ENCODE measurements at places on chromosomes 7 and 10. TPM values are rescaled to one million over a fixed set of nuclear protein-coding genes. Genes with fewer than 3 reads are reported as not detected.

NAT16 gene
- 0.02 TPM for polyA plus RNA-seq

MMD2 gene
- polyA plus RNA-seq, result not detected

SPDYE11 gene
- polyA plus RNA-seq, result not detected

PRR15 gene
- polyA plus RNA-seq, result 0.11 TPM

GARIN1A gene
- 0.67 TPM for polyA plus RNA-seq

MALRD1 gene
- not detected for polyA plus RNA-seq

GRCh38 chr7:139695588-139695987 is 82.2 kb downstream of the HIPK2 start:
- no peak for DNase-seq

- DNase-seq, result no peak
Observed at GRCh38 chr10:24723788-24724380, at the start of gene ARHGAP21. Gene ARHGAP21 (minus strand): TSS chr10:24723887. CDS start chr10:24721899, 1,988 bp downstream.

DNA sequence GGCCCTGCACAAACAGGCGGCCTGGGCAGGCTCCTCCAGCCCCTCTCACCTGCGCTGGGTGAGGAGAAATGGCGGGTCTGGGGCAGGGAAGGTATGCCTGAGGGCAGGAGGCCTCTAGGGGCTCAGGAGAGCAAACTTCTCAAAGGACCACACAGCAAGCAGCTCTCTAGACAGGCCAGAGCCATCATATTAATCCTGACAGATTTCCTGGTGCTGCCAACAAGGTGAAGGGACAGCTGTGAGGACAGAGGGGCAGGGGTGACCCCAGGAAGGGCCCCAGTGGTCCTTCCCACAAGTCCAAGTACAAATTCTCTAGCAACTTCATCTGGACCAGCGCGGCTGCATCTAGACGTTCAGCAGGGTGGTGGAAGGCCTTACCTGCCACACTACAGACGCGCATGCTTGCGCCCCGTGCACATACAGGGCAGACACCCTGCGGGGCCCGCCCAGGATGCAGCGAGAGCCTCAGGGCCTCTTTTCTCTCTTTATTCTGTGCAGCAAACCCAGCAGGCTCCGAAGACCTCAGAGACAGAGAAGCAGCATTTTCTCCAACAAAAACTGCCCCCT is 62.1 kb downstream of the ZRANB1 start:
- DNase-seq, result no peak

GRCh38 chr7:128933180-128933891 is 4.4 kb upstream of the IRF5 start:
- DNase-seq, result no peak

GRCh38 chr10:1110674-1111119 is 54.5 kb downstream of the WDR37 start:
- no peak for DNase-seq

GRCh38 chr7:70580161-70580560 is 551.8 kb upstream of the GALNT17 start:
- DNase-seq, result no peak

DNA sequence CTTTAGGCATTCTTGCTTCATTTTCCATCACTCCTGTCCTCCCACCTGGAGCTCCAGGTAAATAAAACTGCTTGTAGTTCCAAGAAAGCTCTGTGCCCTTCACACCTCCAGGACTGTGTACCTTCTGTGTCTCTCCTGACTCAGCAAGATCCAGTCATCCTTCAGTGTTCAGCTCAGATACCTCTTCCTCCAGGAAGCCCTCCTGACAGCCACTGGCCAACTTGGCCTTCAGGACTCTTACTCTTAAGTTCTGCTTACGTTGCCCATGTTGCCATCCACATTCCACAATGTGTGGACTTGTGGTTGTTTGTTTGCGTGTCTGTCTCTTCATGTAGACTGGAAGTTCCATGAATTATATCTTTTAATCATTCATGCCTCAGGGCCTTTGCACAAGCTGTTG is 48.0 kb downstream of the SORCS3 start:
- DNase-seq, result no peak

DNA sequence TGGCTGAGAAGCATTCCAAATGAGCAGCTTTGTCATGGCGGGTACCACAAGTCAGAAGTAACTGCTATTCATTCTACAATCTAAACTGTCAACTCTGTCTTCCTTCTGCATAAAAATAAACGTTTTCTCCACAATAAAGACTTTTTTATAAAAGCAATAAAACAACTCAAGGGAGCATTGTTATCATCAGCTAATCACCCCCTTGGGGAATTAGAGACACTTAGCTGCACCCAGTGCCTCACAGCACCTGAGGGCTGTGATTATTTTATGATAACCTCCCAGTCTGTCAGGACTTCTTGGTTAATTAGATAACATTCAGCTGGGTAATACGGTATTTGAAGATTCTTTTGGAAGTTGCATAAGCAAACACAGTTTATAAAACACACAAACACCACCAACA is 155.6 kb downstream of the PPP1R3A start:
- DNase-seq, result no peak

GRCh38 chr10:95741807-95742467 is 14.0 kb upstream of the ENTPD1 start:
- no peak for DNase-seq

DNA sequence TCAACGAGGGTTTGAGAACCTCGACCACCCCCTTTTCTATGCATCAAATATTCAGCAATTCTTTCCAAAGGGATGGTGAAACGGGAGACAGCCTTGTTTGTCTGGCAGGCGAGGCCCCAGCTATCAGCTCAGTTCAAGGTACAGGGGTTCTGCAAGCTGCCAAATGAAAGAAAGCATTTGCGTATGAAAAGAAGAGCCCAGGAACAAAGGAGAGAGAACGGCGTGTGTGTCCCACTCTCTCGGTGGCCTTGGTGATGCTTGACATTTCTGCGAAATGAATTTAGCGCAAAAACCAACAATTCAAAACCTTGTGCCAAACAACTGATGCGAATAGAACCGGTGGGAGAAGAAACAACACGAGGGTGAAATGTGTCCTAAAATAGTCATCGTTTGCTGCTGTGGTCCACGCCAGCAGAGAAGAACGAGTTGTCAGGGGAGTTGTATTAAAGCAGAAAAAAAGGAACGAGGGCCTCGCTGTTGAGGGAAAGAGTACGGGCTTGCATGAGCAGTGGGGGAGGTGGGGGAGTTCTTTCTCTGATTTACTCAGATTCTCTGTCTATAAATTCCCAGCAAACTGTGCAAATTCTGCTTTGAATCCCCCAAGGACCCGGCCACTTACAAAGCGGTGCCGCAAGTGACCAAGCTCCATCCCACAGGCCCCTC is 97.7 kb downstream of the TMEM130 start:
- no peak for DNase-seq

DNA sequence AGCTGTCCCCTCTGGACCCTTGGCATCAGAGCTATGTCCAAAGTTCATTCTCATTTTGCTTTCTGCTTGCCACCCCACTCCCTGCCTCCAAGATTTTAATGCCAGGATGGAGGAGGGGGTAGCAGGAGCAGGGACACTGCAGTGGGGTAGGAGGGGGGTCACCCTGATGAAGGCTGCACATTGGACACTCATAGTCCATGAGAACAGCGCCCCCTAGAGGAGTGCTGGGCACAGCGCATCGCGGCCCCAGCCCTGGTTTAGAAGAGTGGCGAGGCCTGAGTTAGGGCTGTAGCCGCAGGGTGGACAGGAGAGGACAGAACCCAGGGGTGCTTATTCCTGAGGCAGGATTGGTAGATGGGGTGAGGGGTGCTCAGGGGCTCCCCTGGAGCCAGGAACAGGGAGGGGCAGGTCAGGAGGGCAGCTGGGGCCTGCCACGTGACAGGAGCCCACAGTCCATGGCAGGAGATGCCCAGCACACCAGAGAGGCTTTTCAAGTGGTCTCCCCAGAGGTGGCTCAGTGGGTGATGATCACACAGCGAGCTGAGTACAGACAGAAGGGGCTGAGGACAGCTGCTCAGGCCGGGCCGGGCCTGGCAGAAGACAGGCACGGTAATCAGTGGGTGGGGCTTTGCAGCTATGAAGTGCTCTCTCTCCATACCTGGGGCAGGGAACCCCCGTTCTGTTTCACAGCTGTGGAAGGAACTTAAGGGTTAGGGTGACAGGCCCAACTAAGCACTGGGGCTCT is 71.4 kb downstream of the NEURL1 start:
- DNase-seq, result no peak

GRCh38 chr10:121313119-121313875 is 284.9 kb downstream of the FGFR2 start:
- no peak for DNase-seq

- no peak for DNase-seq
Observed at GRCh38 chr10:128596906-128597305, 470.7 kb upstream of the MKI67 start.

All from BJ (cell line).